ENCODE measurements at places on chromosomes 7 and 10.

- DNase-seq = no peak
These were observed 13.3 kb upstream of the ZNF273 start for GRCh38 chr7:64889686-64890162.

- no peak for DNase-seq
These were observed 51.9 kb upstream of the BAIAP2L1 start for GRCh38 chr7:98452791-98453190.

- no peak for DNase-seq
These were observed 64.3 kb downstream of the ZNF22 start for GRCh38 chr10:45064998-45065397.

GRCh38 chr7:106327538-106328481 lies 43.0 kb upstream of the NAMPT start:
- DNase-seq = no peak

GRCh38 chr7:25496476-25497368 lies 268.4 kb upstream of the NPVF start:
- no peak for DNase-seq

GRCh38 chr10:4590807-4591206 lies 235.2 kb upstream of the AKR1E2 start:
- no peak for DNase-seq

- no peak for DNase-seq
These were observed 210.5 kb downstream of the BICC1 start for GRCh38 chr10:58723186-58723585.

DNA sequence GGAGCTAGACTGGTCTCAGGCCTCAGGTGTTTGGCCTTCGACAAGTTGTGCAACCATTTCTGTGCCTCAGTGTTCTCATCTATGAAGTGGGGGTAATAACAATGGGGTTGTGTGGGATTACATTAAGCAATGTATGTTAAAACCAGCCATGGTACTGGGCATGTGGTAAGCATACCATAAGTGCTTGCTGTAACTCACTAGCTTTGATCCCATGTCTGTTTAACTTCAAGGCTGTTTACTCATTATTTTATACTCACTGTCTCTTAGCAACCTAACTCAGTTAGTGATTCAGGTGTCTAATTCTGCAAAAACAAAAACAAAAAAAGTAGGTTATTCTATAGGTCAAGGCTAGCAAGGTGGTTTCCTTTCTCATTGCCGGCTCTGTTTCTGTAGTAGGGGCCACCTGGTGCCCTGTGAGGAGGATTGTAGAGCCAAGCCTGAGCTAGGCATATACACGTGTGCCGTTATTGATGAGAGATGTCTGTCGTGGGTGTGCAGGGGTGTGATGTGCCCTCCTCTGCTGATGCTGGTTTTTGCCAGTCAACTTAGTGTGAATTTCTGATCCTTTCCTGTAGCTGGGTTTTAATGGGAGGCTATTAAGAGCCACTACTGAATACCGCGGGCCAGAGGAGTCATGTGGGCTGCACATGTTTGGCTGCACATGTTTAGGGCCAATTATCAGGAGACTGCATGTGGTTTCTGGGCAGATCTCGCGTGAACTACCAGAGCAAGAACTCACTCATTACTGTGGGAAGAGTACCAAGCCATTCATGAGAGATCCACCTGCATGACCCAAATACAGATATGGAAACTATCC lies 56.2 kb downstream of the EEPD1 start:
- no peak for DNase-seq

GRCh38 chr10:64365663-64366062 lies 844.5 kb downstream of the REEP3 start:
- DNase-seq = no peak

DNA sequence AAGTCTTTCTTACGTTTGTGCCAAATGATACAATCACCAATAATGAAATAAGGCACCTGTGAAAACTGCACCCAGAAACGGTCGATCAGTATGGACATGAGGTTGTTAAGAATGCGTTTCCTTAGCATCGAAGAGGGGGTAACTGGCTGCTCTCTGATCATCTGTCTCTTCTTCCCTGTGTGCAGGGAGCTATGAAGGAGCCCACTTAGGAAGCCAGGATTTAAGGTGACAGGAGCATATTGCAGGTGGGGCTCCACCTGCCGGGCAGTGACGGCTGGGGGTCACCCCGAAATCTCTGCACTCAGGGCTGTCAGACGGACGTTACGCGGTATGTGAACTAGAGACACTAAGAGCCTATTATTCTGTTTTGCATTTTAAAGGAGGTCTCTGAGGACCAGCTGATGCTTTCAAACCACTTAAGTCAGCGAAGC lies 64.5 kb downstream of the CARD11 start:
- no peak for DNase-seq

GRCh38 chr7:101972627-101973026 lies 155.2 kb downstream of the CUX1 start:
- no peak for DNase-seq

DNA sequence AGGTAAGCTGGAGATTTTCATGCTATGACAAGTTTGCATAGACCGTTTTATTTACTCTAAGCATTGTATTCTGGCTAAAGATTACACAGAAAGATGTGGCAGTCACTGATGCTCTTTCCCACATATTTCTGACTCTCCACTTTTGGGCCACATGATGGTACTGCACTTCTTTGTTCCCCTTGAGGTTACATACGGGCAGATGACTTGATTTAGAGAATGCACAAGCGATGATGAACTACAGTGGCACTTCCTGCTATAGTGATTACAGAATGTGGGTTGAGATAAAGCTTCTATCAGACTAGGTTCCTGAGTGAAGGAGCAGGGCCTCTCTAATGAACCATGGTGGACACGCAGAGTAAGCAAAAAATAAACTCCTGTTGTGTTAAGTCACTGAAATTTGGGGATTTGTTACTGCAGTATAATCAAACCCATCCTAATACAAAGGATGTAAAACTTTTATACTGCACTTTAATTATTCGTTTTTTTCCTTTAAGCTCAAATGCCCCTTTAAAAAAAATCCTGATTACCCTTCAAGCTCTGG lies 177.9 kb downstream of the TAX1BP1 start:
- DNase-seq = no peak

DNA sequence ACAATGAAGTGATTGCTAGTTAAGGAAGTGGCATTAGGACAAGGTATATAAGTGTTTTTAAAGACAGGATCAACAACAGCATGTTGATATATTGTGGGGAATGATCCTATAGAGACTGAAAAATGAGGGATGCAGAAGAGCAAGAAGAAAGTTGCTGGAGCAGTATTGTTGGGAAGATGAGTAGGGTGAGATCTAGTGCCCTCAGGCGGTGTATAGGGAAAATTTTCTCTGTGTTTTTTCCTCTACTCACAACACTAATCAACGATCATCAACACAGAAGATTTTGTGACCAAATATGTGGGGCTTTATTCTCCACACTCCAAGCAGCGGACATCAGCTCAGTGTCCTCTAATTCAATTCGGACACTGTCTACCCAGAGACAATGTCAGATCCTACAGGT lies 9.6 kb upstream of the PTTG1IP2 start:
- DNase-seq = no peak

- DNase-seq = no peak
These were observed 65.3 kb downstream of the SGCE start for GRCh38 chr7:94590526-94591162.

DNA sequence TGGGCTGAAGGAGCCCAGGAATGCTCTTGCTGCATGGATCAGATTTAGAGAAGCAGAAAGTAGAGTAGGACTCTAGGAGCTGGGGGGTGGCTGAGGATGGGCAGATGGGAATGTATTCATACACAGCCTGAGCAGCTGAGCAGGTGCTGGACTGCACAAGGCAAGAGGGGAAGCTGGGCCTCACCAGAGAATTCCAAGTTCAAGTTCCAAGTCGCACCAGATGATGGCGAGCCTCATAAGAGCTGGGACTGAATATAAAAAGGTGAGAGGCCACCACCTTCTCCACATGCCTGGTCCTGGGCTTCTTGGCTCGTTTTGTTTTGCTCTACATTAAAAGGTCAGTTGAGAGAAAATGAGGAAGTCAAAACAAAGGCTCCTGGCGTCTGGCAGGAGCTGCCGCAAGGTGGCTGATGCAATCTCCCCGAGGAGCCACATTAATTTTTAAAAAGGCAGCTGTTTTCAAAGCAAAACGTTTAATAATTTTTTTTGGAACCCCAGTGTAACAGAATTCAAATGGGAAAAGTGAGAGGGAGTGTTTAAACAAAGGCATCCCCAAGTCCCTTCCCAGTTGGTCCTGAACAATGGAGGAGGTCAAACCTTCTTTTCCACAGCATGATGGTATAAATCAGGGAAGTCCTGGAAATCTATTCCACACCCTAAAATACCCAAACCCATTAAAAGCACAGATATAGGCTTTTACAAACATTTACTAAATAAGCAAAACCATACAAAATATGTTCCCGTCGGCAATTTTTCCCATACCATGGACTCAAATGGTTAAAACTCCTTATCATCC lies 9.5 kb downstream of the CYREN start:
- DNase-seq = no peak

- DNase-seq = no peak
These were observed 40.8 kb upstream of the HGF start for GRCh38 chr7:81810476-81811155.

DNA sequence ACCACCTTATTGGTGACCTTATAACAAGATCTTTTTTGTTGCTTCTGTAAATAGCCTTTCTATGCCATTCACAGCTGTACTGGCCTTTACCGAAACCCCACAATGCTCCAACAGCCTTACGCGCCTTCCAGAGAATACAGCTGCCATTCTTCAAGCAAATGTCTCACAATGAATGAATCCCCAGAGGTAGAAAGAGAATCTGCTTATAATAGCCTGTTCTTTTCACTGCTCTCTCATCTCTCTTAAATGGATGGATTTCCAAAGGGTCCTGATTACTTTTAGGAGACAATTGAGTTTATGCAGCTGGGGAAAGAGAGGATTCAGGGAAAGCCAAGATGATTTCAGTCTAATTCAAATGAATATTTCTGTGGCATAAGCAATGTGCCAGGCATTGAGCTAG lies 183.1 kb upstream of the PDE1C start:
- DNase-seq = no peak

GRCh38 chr10:6228010-6228511 lies 25.3 kb downstream of the PFKFB3 start:
- no peak for DNase-seq

DNA sequence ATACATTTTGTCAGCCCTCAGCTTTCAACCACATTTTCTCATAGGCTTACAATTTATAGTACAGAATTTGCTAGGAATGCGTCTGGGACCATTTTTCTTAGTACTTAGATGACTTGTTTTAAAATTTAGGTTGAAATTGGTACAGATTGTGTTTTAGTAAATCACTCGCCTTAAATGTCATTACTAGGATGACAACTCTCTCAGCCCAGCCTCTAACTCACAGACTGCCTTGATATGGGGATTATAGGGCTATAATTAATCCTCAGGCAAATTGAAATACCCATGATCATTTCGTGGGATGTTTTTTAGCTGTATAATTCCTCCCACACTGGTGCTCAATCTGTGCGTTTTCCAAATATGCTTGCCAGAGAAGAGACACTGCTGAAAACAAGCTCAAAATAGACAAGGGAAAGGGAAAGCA lies 299.7 kb upstream of the AKR1E2 start:
- DNase-seq = no peak

DNA sequence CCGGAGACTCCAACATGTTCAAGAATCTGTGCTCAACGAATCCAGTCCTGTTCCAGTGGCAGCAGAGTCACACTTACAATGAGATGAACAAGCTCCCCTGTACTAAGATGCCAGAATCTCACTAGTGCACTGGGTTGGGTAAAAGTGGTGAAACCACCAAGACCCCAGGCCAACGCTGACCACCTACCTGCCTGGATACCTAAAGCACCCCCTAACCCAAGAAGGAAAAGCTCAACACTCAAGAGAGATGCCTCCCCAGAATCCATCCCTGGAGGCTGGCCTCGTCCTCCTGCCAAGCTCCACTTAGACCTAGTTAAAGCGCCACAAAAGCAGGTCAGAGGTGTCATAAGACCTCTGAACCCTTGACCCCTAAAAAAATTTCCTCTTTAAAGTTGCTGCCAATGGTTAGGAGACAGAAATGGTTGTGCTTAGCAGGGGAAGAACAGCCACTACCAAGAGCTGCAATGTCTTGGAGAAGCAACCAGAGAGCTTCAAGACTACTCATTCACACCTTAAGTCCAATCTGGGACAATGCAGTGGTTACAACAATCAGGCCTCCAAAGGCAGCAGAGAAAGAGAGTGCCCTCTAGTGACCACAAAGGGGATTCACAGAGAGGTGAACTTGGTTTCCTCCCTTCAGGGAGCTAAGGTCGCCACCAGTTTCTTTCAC lies 94.6 kb upstream of the MACROH2A2 start:
- peak; percentile 10 for DNase-seq

DNA sequence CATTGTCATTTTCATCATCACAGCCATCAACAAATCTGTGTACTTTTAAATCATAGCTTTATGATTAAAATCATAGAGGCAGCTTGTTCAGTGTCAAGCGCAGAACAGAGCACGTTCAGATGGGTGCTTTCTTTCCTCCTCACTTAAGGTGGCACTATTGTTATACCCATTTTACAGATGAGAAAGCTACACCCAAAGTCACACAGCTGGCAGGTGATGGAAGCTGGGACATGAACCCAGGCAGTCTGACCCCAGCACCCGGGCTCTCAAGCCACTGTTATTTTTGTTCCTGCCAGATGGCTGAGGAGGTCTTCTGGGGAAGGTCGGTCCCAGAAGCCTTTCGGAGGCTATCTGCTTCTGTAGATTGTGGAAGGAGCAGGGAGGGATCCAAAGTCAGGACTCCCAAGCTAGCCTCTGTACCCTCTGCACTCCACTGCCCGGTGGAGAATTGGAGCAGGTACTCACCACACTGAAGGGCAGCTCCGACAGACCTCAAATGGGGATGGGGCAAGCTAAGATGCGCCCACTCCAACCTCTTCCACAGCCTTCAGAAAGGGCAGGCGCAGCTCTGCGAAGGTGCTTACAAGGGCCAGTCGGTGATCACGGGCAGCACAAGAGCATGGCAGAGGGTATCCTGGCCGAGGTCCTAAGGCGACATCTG lies 610 bp downstream of the AVPI1 start:
- no peak for DNase-seq

GRCh38 chr10:12443026-12443425 lies 93.7 kb downstream of the CAMK1D start:
- no peak for DNase-seq

DNA sequence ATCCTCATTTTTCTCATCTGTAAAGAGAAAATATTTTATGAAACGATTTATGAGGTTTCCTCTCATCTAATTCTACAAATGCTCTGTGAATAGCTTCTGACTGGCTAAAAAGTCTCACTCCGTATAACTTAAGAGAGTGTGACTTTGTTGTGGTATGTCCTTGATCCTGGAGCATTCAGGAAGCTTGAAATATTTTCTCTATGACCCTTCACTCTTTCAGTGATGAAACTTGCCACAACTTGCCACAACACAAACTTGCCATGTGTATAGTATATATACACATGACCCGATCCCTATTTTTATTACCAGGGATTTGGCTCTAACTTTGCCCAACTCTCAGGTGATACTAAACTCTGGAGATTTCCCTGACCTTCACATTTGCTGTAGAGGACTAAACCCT lies 74.1 kb downstream of the TES start:
- DNase-seq = no peak

All from fibroblast of skin of left biceps (primary cell).